ENCODE measurements at places on chromosomes 4 and X.

DNA sequence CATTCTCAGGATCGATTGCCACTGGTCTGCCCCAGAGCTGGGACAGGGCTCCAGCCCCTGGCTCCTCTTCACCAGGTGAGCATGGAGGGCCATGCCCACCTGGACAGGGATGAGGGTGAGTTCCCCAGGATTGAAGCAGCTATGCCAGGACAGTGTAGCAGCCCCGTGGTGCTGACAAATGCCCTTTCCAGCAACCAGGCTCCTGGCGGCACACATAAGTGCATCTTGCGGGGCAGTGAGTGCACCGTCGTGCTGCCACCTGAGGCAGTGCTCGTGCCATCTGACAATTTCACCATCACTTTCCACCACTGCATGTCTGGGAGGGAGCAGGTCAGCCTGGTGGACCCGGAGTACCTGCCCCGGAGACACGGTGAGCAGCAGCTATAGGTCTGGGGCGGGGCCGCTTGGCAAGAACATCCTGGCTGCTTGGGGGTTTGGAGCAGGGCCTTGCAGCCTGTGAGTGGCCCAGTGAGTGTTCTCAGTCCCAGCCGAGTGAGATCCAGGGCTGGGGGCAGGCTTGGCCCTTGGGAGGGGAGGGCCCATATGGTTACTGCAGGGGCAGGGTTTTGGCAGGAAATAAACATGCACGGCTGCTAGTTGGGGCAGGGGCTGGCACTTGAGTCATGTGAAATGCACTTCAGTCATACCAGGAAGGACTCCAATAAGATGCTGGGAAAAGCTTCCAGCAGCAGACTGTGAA, 6.1 kb downstream of the IL9R start:
- DNase-seq = no peak

GRCh38 chr4:7347981-7348380, 86.7 kb downstream of the PSAPL1 start:
- no peak for DNase-seq

GRCh38 chr4:127788517-127788916, 6.4 kb downstream of the HSPA4L start:
- no peak for DNase-seq

DNA sequence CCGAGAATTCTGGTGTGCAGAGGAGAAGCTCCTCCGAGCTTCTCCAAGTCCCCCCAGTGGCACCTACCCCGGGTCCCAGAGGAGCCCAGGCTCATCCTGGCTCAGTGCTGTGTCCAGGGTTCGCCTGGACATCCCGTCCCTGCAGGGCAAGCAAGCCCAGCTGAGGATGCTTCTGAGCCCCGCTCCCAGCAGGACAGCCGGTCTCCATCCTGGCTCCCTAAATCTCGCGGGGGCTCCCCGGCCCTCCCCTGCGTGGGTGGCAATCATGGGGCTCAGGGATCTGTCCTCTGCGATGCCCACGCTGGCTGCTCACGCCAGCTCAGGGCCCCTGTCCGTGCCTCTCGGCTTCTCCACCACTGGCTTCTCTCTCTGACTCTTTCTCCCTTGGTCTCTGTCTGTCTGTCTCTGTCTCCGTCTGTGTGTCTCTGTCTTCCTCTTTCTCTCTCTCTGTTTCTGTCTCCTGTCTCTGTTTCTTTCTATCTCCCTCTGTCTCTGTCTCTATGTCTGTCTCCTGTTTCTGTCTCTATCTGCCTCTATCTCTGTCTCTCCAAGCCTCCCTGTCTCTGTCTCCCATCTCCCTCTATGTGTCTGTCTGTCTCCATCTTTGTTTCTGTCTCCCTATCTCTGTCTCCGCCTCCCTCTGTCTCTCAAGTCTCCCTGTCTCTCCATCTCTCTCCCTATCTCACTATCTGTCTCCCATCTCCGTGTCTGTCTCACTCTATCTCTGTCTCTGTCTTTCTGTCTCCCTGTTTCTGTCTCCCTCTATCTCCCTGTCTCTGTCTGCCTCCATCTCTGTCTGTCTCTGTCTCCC, 27.8 kb upstream of the SLC25A6 start:
- no peak for DNase-seq

DNA sequence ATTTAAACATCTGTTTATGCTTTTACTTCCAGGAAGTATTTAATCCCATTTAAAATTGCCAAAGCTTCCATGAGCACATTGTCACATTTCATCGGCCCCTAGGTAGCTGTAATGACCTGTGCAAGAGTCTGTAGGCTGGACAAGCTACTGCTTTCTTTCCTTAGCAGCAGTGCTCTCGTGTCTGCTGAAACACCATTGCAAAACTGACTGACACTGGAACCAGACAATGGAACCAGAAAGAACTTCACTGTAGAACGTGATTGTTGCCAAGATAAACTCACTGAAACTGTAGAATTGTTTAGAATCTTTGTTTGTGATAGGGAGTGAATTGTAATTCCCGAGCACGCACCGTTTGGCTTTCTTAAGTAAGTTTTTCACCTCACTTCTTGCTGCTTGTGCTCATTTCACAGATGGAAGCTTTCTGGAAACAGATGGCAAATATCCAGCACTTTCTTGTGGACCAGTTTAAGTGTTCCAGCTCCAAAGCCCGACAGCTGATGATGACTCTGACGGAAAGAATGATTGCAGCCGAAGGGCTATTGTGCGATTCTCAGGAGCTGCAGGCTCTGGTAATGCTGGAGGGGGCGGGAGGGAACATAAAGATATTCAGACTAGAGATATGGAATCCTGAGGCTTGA, 36.9 kb downstream of the EVC start:
- no peak for DNase-seq

DNA sequence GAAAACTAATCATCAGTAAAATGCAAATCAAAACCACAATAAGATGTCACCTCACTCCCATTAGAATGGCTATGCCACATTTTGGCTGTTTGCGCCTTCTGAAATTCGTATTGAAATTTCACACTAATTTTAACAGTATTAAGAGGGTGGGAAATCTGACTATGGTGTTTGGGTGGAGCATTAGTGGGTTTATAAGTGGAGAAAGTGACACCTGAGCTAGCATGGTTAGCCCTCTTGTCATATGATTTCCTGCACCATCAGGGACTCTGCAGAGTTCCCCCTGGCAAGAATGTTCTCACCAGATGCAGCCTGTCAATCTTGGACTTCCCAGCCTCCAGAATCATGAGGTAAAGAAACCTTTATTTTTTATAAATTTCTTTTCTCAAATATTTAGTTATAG, 31.6 kb upstream of the BRWD3 start:
- no peak for DNase-seq

DNA sequence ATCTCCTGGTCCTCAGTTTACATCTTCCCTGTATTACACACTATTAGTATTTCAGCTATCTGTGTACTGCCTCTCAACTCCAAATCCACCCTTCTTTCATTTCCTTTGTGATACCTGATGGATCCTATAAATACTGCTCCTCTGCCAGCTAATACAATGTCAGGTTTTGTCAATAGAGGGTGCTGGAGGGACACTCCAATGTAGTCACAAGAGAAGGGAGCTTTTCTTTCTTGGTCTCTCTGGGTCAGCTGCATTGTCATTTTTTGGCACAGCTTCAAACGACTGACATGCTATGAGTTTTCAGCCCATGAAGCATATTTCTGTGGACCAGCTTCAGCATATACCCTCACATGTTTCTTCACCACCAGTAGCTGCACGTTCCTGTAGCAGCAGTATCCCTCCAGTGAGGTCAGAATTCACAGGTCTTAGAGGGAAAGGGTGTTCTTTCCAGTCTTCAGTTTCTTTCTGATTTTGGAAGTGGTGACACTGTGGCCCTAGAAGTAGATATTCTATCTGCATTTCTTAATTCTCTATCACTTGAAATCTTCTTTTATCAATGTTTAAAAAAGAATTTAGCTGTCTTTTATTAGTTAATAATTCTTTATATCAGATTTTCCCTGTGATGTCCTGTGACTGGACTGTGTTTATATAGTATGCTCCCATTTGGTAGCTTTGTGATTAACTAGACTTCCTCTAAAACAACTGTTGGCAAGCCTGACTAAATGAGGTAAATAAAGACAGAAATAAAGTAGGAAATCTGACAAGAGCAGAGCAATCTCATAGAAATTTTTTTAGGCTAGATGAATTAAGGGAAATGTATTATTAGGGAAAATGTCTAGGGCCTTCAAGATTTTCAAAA, 60.6 kb downstream of the GABRA2 start:
- peak; percentile 21 for DNase-seq

- no peak for DNase-seq
Measured at GRCh38 chr4:181647396-181648147, 595.6 kb upstream of the TENM3 start.

DNA sequence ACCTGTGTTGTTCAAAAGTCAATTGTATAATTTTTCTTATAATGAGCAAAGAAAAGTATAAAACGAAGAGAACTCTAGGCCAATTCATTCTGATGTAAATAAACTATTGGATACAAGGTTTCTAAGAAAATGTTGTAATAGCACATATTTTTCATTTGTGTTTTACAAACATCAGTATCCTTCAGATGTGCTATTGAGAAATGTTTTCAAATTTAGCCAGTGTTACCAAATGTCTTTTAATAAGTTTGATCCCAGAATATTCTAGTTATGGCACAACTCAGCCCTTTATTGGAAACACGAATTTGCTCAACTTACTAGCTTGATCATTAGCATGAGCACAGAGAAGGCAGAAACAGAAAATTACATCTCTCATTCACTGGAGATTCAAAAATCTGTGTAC, 319.3 kb downstream of the IL15 start:
- DNase-seq = no peak
